ENCODE measurements at places on chromosomes 5 and 9.

DNA sequence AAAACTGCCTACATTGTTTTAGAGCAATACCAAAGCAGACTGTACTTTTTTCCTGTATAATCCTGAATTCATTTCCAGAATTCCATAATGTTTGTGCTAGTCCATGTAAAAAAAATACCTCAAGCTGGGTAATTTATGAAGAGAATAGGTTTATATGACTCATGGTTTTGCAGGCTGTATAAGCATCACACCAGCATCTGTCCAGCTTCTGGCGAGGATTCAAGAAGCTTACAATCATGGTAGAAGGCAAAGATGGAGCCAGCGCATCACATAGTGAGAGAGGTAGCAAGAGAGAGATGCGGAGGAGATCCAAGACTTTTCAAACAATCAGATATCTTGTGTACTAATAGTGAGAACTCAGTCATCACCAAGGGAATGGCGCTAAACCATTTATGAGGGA is 280.3 kb upstream of the CDH9 start:
- DNase-seq, result no peak

- no peak for DNase-seq
Observed at GRCh38 chr5:112975721-112976431, 722 bp upstream of the DCP2 start.

DNA sequence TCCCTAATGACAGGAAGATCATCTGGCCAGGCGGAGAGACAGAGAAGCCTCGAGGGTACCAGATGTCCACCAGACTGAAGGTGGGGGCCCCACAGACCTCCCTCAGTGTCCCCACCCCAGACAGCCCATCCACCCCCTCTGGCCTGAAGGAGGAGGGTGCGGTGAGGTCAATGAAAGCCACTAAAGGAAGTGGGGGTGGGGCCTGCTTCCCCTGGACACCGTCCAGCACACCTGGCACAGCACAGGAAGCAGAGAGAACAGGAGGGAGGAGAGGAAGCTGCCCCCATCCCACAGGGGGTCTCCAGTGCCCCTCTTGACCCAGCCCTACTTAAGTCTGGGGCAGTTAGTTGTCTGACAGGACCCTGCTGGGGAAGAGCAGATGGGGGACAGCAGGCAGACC is 11.2 kb downstream of the LRRC26 start:
- no peak for DNase-seq

DNA sequence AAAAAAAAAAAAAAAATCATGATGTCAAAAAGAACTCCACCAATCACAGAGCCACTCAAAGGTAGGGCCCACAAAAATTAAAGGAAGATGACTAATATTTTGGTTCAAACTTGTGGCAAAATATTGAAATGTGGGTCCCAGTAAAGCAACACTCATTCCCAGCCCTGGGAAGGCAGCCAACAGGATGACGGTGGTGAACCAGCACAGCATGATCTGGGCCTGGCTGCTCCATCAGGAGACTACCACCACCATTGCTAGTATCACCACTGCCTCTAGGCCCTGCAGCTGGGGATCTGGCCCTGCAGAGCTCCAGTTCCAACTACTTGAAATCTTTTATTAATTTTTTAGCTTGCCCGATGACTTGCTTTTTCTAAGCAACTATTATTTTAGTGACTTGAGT is 206.8 kb upstream of the ITGA1 start:
- DNase-seq, result no peak

GRCh38 chr9:116700882-116701865 is 14.1 kb downstream of the TRIM32 start:
- no peak for DNase-seq

DNA sequence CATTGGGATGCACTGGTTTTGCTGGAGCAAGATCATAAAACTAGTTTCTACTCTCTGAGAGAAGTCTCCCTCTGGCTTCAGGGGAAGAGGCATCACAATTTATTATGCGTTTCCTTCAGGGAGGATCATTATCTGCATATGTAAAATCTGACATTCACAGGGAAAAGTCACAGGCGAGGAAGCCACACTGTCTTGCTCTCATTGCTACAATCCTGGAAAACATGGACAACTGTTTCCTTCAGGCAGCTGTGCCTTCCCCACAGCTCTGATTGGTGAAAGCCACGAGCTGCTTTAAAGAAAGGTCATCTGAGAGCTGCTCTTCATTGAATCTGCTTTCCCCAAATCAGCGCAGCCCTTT is 397.8 kb downstream of the MED10 start:
- no peak for DNase-seq

GRCh38 chr5:177437623-177438022 is 9.0 kb upstream of the PRR7 start:
- no peak for DNase-seq

GRCh38 chr9:133782157-133783130 is 44.3 kb upstream of the SARDH start:
- peak; percentile 34 for DNase-seq

GRCh38 chr5:149456597-149457392 is 77.7 kb upstream of the IL17B start:
- no peak for DNase-seq

DNA sequence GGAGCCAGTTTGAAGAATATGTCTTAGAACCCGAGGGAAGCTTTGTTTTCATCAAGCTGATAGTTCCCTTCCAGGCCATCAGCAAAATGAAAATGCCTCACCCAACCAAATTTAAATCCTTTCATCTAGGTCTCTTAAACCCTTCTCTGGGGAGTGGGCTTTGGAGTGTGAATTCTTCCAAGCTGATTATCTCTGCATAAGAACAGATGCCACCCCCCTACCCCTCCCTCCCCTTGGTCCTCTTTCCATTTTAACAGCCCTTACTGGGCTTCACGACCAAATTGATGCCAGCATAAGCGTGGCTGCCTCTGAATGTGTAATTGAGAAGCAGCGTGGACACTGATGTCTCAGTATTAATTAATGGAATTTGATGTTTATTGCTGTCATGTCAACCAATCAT is 509.7 kb upstream of the CLINT1 start:
- DNase-seq, result no peak

- DNase-seq, result no peak
Observed at GRCh38 chr5:108728566-108729241, 19.0 kb upstream of the FER start.

GRCh38 chr5:109315245-109315644 is 94.5 kb downstream of the PJA2 start:
- no peak for DNase-seq

GRCh38 chr9:136230365-136230764 is 15.2 kb downstream of the QSOX2 start:
- no peak for DNase-seq

- DNase-seq, result no peak
Observed at GRCh38 chr5:31889001-31889561, 250.2 kb downstream of the PDZD2 start.

DNA sequence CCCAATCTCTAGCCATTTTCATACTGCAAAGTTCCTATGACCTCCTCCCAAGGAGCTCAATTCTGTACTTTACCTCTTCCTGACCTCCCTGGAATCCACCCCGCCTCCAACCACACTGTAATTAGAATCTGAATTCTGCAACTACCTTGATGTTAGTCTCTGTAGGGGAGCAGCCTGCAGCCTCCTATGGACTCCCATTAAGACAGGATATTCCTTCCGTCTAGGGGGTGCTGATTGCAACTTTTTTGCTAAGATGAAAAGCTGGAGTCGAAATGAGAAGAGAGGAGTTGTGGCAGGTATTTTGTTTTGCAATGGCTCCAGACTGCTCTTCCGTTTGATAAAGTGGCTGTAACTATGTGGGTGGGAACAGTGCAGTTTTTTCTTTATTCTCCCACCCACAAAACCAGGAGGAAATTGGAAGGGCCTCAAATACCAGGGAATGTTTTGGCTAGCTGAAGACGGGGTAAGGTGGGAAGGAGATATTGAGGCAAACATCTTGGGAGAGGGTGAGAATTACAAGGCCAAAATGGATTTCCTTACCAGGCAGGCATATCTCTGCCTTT is 23.8 kb downstream of the ANXA2R start:
- no peak for DNase-seq

GRCh38 chr5:41835645-41836044 is 34.6 kb downstream of the OXCT1 start:
- DNase-seq, result peak; percentile 10

DNA sequence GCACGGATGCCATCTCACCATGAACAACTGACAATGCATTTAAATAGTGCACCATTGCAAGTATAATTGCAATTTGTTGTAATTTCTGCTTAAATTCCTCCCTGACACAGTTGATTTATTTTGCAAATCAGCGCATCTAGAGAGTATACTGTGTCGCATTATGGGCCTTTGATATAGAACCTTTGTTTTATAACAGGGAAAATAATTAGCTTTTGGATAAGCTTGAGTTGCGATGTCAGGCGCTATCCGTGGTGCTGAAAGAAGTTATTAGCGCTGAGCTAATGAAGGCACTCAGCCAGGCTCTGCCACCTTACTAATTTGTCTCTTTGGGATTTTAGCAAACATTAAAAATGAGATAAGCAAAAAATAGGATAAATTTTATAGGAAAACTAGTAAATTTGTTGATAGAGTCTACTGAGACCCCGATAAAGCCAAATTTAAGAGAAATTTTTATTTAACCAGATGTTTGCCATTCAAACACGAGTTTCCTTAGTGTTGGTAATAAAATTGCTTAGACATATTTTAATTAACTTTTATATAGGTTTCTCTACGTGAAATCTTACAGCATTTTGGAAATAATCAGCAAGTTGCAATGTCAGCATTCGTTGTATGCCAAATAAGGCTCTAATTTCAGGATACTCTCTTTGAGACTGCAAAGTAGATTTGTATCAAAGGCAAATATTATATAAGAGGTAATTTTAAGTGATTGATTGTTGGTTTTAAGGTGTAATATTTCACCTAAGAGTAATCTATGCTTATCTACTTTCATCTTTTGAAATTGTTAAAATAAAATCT is 355.5 kb downstream of the TLR4 start:
- peak; percentile 44 for DNase-seq

GRCh38 chr9:110050925-110051355 is 157.0 kb downstream of the C9orf152 start:
- peak; percentile 48 for DNase-seq

GRCh38 chr9:97722331-97722730 is 25.2 kb upstream of the XPA start:
- no peak for DNase-seq

DNA sequence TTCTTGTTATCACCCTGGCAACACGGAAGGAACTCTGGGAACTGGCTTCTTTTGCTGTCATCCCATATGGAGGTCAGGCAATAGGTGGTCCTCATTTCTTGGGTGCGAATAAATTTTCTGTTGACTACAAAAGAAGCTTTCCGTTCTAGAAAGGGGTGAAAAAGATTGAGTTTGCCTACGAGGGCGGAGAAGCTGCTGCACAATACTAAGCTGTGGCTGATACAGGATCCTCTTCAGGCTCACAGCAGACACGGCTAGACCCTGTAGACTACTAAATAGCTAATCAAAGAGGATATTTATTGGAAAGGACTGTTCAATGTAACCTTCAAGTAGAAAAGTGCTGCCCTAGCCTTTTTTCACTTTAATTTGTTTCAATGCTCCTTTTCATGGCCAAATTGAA is 58.1 kb downstream of the TJP2 start:
- no peak for DNase-seq

GRCh38 chr5:134477462-134478245 is 47.8 kb upstream of the JADE2 start:
- DNase-seq, result no peak

DNA sequence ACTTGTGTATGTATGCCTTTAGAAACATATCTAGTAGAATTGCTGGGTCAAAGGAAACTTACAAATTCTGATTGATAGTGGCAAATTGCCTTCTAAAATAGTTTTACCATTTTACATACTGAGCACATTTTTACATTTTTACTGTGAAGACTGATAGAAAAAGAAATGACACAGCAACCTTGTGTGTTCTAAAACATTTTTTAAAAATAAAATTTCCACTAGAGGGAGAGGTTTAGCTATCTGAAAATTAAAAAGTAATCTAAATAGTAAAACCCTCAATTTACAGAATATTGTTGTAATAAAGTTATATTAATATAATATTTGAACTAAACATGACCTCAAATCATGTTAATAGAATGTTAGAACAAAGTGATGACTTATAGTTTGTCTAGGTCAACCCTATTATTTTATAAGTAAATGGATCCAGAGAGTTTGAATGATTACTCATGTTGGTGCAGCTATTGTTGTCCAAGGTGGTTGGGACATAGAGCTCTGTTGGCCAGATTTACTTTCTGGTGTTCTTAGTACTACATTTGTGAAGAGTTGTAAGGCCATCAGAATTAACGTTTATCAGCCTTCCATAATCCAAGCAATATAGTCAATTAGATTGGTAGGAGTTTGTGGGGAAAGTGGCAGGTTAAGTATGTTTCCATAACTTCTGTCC is 17.2 kb downstream of the CENPP start:
- no peak for DNase-seq

DNA sequence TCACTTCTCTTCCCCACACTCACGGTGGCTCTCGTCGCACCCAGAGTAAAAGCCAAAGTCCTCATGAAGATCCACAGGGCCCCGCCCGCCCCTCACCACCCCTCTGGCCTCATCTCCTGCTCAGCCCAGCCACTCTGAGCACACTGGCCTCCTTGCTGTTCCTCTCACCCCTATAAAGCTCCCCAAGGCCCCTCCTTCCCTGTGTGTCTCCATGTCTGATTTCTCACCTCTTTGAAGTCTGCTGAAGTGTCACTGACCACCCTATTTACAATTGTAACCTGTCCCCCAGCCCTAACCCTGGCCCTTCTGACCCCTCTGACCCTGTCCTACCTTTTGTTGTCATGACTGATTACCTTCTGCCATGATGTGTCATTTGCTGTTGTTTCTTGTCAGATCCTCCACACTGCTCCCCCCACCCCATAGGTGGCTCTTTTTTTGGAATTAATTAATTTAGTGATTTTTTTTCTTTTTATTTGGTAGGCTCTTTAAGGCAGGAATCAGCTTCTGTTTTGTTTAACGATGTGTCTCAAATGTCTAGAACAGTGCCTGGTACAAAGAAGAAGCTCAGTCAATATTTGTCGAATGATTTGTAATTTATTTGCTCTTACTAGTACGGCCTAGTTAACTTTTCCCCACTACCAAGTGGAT is 90.2 kb downstream of the IQGAP2 start:
- no peak for DNase-seq

- DNase-seq, result peak; percentile 66
Observed at GRCh38 chr9:104682642-104683041, 11.7 kb upstream of the OR13D1 start.

DNA sequence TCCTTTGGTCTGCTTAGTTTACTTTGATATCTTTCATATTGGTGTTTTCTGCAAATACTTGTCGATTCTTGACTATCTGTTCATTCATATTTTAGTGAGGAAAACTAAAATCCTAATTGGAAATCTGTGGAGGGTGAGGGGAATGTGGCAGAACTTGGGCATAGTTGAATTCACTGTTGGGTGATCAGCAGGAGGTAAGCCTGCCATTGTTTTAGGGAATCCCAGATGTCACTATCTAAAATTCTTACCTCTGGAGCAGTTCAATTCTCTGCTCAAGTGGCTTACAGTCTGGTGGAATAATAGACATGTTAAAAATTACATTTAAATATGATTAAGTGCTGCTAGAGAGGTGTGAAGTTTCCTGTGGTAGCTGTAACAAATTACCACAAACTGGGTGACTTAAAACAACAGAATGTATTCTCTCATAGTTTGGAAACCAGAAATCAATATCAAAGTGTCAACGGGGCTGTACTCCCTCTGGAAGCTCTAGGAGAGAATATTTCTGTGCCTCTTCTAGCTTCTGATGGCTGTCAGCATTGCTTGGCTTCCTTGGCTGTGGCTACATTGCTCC is 90.3 kb upstream of the GCNT4 start:
- DNase-seq, result no peak

- no peak for DNase-seq
Observed at GRCh38 chr5:67233075-67233474, 36.5 kb upstream of the CD180 start.

All from LoVo (cell line).